ENCODE measurements at places on chromosomes 2 and 18. TPM values are rescaled to one million over a fixed set of nuclear protein-coding genes. Genes with fewer than 3 reads are reported as not detected.

DNA sequence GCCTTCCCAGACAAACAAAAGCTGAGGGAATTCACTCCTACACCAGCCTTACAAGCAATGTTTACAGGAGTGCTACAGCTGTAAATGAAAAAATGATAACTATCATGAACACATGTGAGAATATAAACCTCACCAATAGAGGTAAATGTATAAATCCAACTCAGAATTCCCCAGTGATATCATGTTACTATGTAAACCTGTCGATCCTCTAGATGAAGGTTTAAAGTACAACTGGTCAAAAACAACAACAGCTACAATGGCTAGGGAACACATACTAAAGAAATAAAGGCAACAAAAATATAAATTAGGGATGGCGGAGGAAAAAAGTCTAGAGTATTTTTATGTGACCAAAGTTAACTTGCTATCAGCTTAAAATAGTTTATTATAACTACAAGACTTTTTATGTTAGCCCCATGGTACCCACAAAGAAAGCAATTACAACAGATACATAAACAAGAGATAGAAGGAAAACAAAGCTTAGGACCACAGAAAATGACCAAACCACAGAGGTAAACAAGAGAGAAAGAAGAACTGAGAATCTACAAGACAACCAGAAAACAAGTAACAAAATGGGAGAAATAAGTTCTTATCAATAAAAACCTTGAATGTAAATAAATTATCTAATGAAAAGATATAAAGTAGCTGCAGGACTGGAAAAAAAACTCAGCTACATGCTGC, 8.3 kb downstream of the CERKL start:
- no peak for DNase-seq

DNA sequence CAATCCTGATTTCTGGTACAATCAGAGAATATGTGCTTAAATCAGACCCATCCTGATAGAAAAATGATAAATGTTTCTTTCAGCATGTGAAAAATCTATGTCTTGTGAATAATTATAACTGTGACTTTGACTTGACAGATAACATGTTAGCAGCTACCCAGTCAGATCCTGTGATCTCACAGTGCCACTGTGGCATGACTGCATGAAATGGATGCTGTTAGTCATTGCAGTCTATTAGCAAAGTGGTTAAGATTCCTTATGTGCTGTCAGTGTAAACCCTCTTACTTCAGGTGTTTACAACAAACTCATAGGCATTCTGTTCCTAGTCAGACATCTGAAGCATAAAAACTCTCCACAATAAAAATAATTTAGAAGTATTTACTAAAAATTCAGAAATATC, 244.6 kb upstream of the RND3 start:
- DNase-seq, result peak; percentile 30

GRCh38 chr2:220104871-220105351, 477.5 kb downstream of the SLC4A3 start:
- peak; percentile 71 for DNase-seq

DNA sequence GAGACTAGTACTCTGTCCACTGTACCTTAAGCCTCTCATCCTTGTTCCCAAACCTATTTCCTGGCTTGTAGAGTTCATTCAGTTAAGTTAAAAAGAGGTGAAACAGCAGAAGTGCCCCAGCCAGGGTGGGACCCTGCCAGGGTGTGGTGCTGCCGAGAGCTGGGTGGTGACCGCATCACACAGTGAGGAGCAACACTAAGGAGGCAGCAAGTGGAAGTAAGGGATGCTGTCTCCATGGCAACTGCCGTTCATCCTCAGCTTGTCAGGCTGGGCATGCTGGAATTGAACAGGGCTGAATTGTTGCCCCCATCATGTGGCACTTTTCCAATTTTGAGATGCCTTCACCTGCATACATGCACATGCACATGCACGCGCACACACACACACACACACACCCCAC, 77.0 kb downstream of the VSNL1 start:
- DNase-seq, result no peak

NTSR2 gene
- total RNA-seq, result not detected

LRP1B gene
- 0.76 TPM for total RNA-seq

IMPA2 gene
- total RNA-seq, result 38.9 TPM
